Epithelial cell of proximal tubule (primary cell): ENCODE measurements at places on chromosomes 6 and 20. TPM values are rescaled to one million over a fixed set of nuclear protein-coding genes. Genes with fewer than 3 reads are reported as not detected.

DNA sequence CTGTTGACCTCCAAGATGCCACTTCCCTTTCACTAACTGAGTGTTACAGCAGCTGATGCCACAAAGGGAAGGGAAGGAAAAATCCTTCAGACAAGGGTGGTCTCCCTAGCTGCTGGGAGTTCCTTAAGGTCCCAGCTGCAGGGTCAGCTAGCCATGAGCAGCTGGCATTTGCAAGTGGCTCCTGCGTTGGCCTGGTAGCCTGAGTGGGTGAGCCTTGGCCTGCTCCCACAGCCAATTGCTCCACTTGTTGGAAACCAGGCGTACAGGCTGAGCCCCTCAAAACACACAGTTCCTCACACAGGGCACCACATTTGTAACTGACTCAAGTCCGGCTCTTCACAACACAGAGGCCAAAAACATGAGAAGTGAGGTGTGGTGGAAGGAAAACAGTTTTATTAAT, 16.7 kb downstream of the TTK start:
- no peak for DNase-seq

- DNase-seq: no peak
Observed at GRCh38 chr6:79796197-79796596, 151.2 kb downstream of the ELOVL4 start.

- no peak for DNase-seq
Observed at GRCh38 chr6:155499574-155499973, 43.9 kb upstream of the NOX3 start.

- no peak for DNase-seq
Observed at GRCh38 chr20:50711113-50711825, 19.9 kb upstream of the RIPOR3 start.

EPHA7 gene
- 0.40 and 1.0 TPM in 2 replicates for total RNA-seq

IBTK gene
- 24.7 and 28.4 TPM in 2 replicates for total RNA-seq
